Hepatic stellate cell (primary cell): ENCODE measurements at places on chromosomes 12 and 14.

- DNase-seq = no peak
These were observed 138.1 kb upstream of the RMST start for GRCh38 chr12:97324471-97324870.

DNA sequence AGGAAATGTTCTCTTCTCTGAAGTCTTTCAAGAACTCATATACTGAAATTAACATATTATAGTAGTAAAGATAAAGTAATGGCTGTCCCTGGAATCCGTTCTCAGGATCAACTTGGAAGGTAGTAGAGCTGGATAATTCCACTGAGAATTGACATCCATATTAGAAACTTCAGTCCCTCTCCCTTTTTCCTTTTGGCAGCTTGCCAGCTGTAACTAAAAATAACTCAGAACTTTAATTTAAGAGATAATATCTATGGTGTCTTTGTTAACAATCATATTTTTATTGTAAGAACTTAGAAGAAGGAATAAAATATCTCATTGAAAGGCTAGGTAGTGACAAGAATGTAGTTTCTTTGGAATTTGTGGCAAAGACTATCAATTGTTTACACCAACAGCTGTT lies 61.4 kb upstream of the PLEKHA5 start:
- DNase-seq = no peak

GRCh38 chr12:69007101-69007854 lies 74.3 kb upstream of the CPM start:
- DNase-seq = peak; percentile 32

DNA sequence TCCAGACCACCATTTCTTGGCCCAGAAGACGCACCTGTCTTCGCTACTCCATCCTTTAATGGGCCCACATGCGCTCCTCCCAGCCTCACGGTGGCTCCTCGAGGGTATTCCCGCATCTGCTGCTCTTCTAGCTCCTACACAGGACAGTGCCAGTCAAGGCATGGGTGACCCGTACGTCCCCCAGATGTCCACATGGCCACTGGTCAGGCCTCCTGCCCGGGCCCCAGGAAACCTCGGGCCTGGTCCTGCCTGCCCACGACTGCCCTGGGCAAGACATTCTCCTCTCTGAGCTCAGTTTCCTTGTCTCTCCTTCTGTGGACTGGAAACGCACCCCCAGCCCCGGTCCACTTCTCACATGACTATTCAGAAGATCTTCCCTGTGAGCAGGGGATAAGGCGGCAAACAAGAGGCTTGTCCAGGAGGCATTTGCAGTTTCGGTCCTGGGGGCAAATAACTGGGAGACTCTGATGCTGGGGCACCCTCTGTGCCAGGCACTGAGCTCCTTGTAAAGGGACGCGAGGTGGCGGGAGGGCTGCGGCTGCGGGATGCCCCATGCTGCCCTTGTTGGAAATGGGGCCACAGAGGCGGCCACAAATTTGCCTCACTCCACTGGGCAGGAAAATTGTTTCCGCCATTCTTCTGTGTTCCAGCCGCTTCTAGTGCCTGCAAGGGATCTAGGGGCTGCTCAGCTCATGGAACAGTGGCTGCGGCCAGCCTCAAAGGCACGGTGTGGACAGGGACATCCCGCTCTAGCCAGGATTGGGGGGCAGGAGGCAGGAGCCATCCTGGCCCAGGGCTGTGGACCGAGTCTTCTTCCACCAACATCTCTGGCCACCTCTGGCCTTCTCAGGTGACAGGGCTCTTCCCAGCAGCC lies 6.8 kb upstream of the BEGAIN start:
- DNase-seq = no peak

DNA sequence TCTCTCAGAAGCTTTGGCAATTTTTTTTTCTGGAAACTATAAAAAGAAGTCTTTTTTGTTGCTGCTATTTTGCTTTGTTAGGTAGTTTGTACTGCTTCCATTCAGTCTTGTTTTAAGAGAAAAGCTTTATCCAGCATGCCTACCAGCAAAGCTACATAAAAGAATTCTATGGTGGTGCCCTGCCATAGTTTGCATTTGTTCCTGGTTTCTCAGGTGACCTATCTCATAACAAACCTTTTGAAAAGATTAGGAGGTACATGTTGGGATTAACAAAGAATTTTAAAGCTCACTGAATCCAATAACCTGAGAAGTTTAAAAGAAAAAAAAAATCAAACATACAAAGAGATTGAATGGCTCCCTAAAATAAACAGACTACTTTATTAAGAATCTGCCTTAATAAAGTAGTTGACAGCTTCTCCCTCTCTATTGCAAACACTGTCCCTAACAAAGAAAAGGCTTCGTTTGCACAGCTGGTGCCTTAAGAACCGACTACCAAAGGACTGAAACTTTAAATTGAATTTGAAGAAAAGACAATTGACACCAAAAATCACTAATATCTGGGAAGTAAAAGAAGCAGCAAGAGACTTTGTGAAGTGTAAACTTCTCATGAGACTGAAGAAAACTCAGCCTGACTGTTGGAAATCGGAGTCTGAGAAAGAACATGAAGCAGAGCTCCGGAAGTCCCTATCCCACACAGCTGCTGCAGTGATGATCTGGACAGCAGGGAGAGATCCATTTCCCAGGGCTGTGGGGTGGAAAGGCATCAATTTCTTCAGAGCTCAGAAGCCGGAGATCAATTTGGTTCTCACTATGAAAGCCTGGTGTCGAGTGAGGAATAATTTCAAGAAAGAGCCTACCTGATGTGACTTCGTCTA lies 102.7 kb upstream of the PLEKHA5 start:
- DNase-seq = no peak

- no peak for DNase-seq
These were observed 40.6 kb downstream of the ACTN1 start for GRCh38 chr14:68938271-68939150.

DNA sequence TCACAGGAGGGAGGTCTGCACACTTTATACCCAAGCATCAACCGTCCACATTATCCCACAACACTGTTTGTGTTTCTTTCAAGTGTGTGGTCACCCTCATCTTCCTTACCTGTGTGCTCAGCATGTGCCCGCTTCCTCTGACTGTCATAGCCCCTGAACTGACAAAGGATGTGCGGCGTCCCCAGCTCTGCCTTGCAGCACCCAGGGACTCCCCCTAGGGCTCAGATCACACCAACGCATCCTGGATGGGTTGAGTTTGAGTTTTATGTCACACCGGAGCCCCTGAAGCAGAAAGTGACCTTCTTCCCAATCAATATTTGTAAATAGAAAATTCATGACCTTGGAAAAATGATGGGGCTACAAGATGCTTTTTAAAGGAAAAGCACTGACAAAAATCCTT lies 770.7 kb upstream of the TMEM132C start:
- DNase-seq = no peak

DNA sequence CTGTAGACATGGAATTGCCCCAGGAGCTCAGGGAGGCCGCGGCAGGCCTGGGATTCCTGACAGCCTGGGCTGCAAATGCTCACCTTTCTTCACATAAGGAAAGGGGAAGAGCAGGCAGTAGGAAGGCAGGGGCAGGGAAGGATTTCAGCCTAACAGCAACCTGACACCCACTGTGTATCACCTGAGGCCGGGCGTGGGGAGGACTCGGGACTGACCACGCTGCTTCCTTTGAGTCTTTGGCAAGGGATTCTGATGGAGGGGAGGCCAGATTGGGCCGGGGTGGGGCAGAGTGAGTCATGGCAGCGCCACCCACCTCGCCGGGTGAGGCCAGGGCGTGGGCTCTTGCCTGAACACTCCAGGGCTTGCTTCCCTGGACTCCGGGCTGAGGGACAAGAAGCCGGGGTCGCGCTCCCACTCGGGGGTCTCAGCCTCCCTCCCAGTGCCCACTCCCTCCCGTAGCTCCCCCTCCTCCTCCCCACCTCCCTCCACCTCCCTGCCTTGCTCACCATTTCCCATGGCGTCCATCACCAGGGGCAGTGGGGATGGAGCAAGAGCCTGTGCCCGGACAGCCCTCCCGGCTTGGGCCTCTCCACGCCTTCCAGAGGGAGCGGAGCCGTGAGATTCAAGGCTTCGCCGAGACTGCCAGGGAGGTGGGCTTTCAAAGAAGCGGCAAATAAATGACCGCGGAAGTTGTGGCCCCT lies 247.9 kb upstream of the RTL1 start:
- DNase-seq = no peak

DNA sequence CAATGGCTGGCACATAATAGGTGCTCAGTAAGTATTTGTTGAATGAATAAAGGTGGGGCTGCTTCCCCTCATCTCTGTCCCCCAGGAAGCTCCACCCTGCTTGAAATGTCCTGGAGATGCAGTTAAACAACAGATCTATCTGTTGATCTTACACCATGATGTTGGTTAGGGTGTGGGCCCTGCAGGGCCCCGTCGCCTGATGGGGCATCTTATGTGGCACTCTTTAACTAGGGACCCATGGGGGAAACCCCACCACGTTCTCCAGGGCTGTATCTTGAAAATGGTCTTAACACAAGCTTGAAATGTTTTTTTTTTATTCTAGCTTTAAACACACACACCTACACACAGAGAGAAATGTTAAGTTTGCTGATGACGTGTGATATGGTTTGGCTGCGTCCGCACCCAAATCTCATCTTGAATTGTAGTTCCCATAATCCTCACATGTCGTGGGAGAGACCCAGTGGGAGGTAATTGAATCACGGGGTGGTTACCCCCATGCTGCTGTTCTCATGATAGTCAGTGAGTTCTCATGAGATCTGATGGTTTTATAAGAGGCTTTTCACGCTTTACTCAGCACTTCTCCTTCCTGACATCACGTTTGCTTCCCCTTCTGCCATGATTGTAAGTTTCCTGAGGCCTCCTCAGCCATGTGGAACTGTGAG lies 741.7 kb downstream of the VRK1 start:
- DNase-seq = no peak

DNA sequence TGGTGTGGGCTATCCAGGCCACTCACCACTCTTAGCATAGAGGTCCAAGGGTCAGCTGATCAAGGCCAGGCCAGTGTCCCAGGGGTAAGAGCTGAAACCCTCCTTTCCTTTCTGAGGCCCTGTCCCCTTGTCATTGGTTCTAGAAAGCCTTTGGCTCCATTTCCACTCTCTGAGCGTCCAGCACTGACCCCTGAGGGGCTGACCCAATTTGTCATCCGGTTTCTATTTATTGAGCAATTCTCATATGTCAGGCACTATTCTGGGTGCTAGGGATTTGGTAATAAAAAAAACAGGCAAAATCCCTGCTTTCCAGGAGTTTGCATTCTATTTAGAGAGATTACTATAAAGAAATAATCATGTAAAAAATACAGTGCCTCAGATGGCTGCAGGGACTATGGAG lies 3.4 kb downstream of the KRT77 start:
- no peak for DNase-seq

GRCh38 chr12:76236640-76237039 lies 111.6 kb downstream of the BBS10 start:
- no peak for DNase-seq

GRCh38 chr12:19915392-19916195 lies 452.7 kb upstream of the PDE3A start:
- DNase-seq = peak; percentile 12
